ENCODE measurements at places on chromosomes 1 and 21.

DNA sequence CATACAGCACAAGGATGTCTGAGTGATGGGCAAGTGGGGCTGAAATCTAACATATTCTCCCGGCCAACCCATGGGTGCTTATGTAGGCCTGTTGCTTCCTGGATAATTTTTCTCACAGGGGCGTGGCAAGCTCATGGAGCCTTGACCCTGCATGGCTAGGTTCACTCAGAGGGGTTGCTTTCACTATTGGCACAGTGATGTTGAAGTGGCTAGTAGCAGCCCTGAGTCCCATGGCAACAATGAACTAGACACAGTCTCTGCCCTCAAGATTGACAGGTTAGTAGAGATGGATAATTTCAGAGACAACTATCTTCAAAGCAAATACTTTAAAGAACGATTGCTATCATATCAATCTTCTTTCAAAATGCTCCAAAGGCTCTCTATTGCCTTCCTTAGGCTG is 6.5 kb upstream of the MAB21L3 start:
- no peak for DNase-seq

DNA sequence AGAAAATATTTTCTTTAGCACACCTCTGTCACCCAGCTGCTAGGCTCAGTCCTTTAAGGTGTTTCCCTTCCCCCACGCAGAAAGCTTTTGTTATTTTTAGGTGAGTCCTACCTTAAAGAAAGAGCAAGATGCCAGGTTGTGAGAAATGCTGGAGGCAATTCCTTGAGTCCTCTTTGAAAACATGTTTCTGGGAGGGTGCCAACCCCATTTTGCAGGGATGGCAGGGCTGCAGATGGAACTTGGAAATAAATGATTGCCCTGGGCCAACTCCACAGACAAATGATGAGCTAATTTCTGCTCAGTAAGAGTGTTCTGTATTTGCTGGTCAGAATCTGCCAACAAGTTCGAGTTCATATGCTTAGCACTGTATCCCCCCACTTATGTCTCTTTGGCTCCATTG is 119.2 kb upstream of the RAB3GAP2 start:
- DNase-seq = no peak

DNA sequence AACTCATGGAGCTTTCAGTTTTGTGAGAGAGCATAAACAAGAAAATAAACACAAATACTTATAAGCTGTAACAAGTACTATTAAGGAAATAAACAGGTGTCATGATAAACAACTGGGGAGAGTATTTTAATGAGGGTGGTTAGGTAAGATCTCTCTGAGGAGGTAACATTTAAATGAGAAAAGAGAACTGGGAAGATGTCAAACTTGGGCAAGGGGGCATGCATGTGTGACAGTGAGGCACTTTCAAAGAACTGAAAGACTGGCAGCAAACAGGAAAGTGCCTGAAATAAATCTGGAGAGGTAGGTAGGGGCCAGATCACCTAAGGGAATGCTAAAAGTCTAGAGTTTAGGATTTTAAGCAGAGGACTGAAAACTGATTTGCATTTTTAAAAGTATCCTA is 37.8 kb downstream of the NSL1 start:
- DNase-seq = no peak

GRCh38 chr1:48692235-48692634 is 84.5 kb downstream of the BEND5 start:
- DNase-seq = no peak

GRCh38 chr1:223524930-223525451 is 131.8 kb downstream of the CCDC185 start:
- DNase-seq = peak; percentile 26

DNA sequence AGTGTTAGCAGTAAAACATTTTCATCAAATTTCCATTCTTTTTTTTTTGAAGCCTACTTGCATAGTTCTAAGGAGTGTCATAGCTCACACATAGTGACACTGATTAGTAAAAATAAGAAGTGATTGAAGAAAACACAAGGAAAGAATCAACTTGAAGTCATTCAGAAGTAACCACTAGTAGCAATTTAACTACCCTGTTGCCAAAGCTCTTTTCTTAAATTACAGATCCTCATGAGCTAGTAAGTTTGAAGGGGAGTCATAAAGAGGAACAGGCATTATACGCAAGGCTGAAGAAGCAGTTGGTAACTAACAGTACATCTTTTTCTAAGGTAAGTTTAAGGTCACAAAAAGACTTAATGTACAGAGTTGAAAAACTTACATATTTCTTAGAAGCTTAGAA is 332.2 kb downstream of the CHRM3 start:
- DNase-seq = no peak

- no peak for DNase-seq
Measured at GRCh38 chr1:109802901-109803561, 39.3 kb upstream of the EPS8L3 start.

- DNase-seq = peak; percentile 41
Measured at GRCh38 chr1:211648980-211649934, 26.2 kb downstream of the NEK2 start.

GRCh38 chr1:21937034-21937371 is at the start of gene HSPG2:
Gene HSPG2 (minus strand): TSS chr1:21937310. CDS start chr1:21937217, 93 bp downstream.
- no peak for DNase-seq

DNA sequence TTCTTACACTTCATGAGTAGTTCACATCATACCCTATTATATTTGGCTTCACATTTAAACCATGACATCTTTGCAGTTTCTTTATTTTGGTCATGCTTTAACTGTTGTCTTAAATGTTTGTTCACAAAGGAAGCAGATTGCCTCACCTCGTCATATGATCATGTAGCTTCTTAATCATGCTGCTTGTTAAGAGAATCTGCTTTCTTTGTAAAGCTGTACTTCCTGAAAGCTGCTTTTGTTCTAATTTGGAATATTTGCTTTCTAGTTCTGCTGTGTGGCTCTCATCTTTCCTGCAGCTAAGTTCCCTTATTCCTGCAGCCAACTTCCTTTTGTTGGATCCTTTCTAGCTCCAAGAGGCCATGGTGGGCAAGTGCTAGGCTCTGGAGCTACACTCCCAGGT is 62.9 kb upstream of the SIM2 start:
- DNase-seq = no peak
